ENCODE measurements at places on chromosomes 6 and 20. TPM values are rescaled to one million over a fixed set of nuclear protein-coding genes. Genes with fewer than 3 reads are reported as not detected.

- H3K27ac ChIP-seq, result peak overlapping the region; percentile 64
- H3K27me3 ChIP-seq, result no peaks in the 10 kb centered on the region
- no peak overlapping the region for H3K4me3 ChIP-seq
- peaks cover 9% of the 10 kb centered on the region for H3K4me1 ChIP-seq
Measured at GRCh38 chr20:50710492-50711063, 19.2 kb upstream of the RIPOR3 start.

The ARFGEF3 gene
- polyA plus RNA-seq, result 1.1 TPM

The AK9 gene
- polyA plus RNA-seq, result 8.2 TPM

DNA sequence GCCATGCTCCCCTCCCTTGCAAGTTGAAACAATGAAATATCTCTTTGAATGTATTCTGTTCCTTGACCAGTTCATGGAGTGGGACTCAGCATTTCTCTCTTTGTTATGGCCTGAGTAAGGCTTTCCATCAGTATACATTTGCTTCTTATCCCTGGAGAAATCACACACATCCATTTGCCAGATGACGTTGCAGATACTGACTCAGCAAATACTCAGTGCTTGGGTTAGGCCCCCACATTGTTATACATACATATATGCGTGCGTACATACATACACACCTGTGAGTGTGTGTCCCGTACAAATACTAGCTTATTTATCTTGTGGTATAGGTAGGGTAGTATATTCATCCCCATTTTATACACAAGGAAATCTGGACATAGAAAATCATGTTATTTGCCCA is 72.4 kb downstream of the PLG start:
- no peak overlapping the region for H3K4me3 ChIP-seq
- H3K36me3 ChIP-seq, result no peaks in the 10 kb centered on the region
- no peaks in the 10 kb centered on the region for H3K27me3 ChIP-seq
- no peak overlapping the region for H3K27ac ChIP-seq

The SLC22A7 gene
- 40.1 TPM for polyA plus RNA-seq

- peaks cover 28% of the 10 kb centered on the region for H3K4me1 ChIP-seq
- H3K4me3 ChIP-seq, result peak overlapping the region; percentile 71
- H3K27me3 ChIP-seq, result no peaks in the 10 kb centered on the region
- H3K27ac ChIP-seq, result peak overlapping the region; percentile 95
- DNase-seq, result peak; percentile 58
Measured at GRCh38 chr20:59939052-59939878, 840 bp downstream of the PPP1R3D start.

The SLC17A5 gene
- polyA plus RNA-seq, result 47.7 TPM

DNA sequence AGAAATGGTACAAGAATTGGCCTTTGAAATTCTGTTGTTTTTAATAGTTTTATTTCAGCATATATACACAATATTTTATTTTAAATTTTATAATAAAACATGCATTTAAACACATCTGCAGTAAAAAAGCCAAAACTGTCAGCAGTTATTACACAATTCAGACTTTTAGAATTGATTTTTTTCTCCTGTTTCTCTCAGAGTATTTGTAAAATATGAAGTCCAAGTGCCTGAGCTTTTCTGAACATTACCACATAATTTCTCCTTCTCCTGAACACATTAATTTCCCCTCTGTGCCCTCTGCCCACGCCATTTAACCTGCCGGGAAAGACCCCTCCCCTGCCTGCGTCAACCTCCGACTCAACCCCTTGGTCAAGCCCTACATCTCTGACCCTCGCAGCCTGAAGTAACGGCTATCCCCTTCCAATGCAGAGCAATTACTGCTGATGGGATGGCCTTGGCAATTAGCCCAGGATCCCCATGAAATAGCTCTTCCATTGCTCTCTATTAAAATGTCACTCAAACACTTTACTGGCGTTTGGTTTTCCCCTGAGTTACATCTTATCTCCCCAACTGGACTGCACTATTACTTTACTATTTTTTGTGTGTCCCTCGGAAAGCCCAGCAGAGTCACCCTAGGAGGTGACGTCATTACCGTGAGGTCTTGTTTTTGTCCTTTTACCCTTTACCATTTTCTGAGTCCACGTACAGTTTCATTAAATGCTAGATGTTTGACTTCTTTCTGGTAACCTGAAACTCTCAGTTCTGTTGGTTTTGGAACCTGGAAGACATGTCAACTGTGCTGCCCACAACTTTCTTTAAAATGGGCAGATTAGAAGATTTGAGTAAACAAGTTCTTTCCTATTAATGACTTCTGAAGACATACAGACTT is 146.7 kb upstream of the TAB2 start:
- no peaks in the 10 kb centered on the region for H3K36me3 ChIP-seq
- DNase-seq, result peak; percentile 33
- H3K27me3 ChIP-seq, result no peaks in the 10 kb centered on the region
- H3K4me1 ChIP-seq, result peaks cover 6% of the 10 kb centered on the region
- H3K4me3 ChIP-seq, result no peak overlapping the region

The DOK5 gene
- 9.8 TPM for polyA plus RNA-seq

DNA sequence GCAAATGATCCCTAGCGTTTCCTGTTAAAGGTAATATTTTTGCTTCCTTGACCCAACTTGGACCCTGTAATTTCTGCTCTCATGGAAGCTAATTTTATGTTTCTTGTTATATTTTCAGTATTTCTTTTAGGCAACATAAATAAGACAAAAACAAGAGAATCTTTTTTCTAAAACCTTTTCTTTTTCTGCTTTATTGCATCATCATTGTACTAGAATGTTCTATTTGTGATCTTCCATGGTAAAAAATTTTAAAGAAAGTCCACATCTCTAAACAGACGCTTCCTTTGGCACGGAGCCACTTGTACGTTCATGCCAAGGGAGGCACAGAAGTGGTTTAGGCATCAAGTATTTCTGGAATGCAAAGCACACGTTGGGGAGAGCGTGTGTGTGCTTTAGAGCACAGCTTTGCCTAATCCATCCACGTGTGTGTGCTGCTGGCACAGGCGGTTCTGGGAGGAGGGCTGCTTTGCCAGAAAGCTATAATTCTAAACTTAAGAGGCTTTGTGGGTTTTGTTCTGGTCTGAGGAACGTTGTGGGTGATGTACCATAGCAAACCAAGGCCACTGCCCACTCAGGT is 98.3 kb downstream of the SASH1 start:
- peak overlapping the region; percentile 81 for H3K27ac ChIP-seq
- H3K36me3 ChIP-seq, result no peaks in the 10 kb centered on the region
- H3K4me1 ChIP-seq, result no peaks in the 10 kb centered on the region
- H3K4me3 ChIP-seq, result no peak overlapping the region

- H3K27ac ChIP-seq, result no peak overlapping the region
- no peak for DNase-seq
- no peaks in the 10 kb centered on the region for H3K36me3 ChIP-seq
- H3K4me1 ChIP-seq, result no peaks in the 10 kb centered on the region
- H3K4me3 ChIP-seq, result no peak overlapping the region
Measured at GRCh38 chr6:106963544-106963943, 11.0 kb downstream of the CD24 start.

GRCh38 chr6:110971468-110971867 is 10.4 kb upstream of the RPF2 start:
- peak; percentile 22 for DNase-seq
- H3K4me3 ChIP-seq, result no peak overlapping the region
- peak overlapping the region; percentile 27 for H3K27ac ChIP-seq
- H3K27me3 ChIP-seq, result no peaks in the 10 kb centered on the region

DNA sequence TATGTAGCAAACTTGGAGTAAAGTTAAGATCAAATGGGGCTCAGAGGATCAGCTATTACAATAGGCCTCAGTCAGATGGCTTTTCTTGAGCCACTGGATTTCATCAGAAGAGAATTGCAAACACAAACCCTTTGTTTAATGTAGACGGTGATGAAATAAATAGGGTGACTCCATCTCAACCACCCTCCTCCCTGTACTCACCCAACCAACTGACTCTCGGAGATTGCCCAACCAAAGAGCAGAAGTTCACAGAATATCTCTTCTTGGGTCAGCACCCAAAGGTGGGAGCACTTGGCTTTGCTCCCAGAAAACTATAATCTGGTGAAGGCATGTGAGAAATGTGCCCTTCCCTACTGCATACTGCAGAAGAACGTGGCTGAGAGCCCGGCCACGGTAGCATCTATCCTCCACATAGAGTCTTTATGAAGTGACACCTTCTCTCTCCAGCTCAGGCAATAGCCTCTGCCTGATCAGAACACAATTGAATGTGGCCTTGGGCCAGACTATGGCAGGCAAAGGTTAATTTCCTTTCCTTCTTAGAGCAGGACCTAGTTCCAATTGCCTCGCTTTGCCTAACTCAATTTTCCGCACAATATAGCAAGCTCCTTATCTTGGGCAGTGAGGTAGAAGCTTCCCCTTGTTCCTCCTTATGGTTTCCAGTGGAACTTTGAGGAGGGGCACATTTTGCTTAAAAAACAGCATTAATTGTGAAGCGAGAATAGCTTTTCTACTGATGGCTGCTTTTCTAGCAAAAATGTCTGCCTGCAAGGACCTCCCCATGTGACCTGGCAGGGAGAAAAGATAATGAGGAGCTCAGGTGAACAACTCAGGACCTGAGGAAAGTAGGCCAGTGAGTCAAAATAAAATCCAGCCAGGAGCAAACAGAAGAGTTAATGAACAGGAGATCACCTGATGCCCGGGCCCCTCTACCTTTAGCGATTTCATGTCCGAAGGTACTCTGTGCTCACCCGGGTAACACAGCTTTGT is 79.4 kb downstream of the GFOD1 start:
- no peaks in the 10 kb centered on the region for H3K36me3 ChIP-seq
- peak overlapping the region; percentile 33 for H3K27ac ChIP-seq
- DNase-seq, result no peak

DNA sequence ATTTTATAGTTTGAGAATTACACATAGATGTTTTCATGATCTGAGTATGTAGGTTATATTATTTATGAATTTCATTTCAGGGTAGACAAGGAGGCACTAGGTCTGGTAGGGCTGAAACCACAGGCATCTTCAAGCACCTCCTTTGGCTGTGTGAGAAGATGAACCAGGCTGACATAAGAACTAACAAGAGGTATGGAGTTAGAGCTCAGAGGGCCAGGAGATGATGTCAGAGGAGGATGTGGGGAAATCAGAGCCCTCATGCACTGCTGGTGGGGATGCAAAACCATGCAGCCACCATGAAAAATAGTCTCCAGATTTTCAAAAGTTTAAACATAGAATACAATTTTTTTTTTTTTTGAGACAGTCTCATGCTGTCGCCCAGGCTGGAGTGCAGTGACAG is 13.6 kb upstream of the RIPOR3 start:
- H3K4me1 ChIP-seq, result peaks cover 11% of the 10 kb centered on the region
- H3K27me3 ChIP-seq, result no peaks in the 10 kb centered on the region
- no peaks in the 10 kb centered on the region for H3K36me3 ChIP-seq
- no peak for DNase-seq
- no peak overlapping the region for H3K4me3 ChIP-seq

DNA sequence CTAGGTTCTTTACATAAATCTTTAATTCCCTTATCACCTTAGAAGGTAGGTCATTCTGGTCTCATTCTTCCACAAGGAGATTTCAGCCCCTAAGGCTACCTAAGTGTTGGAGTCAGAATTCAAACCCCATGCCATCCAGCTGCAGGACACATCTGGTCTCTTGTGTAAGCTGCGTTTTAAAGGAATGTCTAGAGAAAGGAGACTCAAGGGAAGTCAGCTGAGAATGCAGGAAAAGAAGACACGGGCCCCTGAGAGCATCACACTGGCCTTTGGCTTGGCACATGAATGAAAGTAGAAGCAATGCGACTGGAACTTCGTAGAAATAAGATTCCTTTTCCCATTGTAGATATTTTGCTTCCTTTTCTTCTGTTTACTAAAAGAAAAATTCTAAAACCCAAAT is 76.7 kb upstream of the SYNJ2 start:
- no peak for DNase-seq
- H3K36me3 ChIP-seq, result peaks cover 9% of the 10 kb centered on the region
- H3K27me3 ChIP-seq, result no peaks in the 10 kb centered on the region
- peaks cover 3% of the 10 kb centered on the region for H3K4me1 ChIP-seq

All from hepatocyte (in vitro differentiated cells).